Type B pancreatic cell (in vitro differentiated cells): ENCODE measurements at places on chromosomes 2 and 18.

DNA sequence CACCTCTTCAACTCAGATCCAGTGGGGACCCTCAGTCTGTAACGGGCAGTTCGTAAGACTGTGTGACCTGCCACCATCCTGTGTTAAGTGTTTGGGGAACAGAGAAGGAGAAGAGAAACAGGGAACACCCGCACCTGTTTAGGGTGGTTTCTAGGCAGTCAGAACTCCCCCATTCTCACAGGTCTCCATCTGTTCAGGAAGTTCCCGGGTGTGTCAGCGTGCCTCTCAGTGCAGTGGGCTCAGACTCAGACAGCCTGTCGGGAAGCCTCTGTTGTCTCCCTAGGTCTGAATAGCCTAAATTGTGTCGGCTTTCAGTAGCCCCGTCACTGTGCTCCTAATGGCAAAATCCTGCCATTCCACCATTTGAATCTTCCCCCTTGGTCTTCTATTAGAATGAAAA lies 256.6 kb downstream of the LOXHD1 start:
- no peak for DNase-seq

DNA sequence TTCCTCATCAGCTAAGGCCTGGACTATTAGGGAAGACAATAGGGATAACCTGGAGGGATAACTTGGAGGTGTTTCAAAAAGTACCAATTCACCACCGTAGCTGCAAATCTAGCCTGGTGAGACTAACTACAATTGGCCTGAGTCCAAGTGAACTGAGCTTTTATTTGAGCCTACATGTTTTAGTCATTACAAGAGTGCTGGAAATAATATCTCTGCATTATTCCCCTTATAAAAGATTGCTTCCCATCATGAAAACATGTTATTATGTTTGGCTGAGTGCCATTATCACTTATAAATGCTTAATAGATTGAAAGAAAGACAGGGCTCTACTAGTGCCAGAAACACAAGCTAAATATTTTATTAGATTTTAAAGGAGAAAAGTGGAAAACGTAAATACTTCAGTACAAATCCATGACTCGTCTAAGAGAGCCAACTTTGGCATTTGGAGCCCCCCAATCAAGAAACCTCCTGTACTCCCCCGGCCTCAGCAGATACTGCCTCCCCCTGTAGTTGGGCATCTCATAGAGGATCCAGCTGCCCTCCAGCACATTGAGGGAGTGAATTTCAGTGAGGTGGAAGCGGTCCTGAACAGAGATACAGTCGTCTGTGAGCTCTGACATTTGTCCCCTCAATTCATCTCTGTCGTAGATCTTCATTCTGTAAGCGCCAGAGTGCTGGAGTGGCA lies 3.6 kb downstream of the CRYGB start:
- no peak for DNase-seq

DNA sequence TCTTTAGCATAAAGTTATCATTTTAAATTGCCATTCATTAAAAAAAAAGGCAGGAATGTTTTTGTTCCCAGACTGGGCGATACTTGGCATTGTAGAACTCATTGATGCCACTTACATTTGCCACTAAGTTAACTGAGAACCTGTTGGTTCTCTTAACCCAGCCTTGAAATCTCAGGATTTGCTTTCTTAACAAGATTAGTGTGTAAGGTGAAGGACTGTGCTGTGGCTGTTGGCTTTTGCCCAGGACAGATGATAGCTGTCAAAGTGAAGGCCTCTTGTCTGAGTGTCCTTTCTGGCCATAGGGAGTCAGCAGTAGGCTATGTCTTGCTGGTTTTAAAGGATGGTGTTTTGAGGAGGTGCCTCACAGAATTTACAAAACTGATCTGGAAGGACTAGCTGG lies 2.6 kb downstream of the DPYSL5 start:
- no peak for DNase-seq

GRCh38 chr2:85355521-85355920 lies 952 bp downstream of the ELMOD3 start:
- DNase-seq: no peak

DNA sequence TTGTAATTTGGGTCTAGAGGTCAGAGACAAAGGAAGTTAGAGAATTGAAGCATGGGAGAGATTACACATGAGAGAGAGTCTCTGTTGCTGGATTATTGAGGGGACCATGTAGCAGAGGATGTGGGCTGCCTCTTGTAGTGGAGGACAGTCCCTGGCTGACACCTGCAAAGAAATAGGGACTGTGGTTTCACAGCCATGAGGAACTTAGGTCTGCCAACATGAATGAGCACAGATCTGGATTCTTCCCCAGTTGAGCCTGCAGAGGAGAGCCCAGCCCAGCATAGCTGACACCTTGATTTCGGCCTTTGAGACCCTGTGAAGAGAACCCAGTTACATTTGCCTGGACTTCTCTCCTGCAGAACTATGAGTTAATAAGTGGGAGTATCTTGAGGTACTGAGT lies 179.5 kb upstream of the TWIST2 start:
- DNase-seq: peak; percentile 15

DNA sequence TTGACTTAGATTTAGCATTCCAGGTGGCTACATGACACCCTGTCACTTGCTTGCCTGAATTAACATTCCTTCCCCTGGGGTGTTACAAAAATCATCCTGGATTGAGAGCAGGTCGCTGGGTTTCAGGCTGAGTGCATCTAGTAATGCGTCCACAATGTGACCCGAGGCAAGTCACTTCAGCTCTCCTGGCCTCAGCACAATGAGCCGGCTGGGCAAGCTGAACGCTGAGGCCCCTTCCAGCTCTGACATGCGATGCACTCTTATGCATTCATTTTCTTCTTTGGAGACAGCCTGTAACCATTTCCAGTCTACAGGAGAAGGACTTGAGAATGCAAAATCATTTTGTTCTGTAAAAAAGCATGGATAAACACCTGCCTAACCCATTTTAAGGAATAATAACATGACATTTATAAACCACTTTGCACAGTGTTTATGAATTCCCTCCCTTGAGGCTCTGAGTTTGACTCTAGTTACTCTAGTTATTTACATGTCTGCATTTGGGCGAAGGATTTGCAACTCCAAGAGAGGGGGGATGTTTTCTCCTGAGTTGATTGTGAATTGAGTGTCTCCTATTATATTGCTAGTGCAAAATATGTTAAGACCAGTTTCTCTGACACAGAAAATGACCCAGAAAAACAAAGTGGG lies 63.0 kb upstream of the CPO start:
- no peak for DNase-seq

DNA sequence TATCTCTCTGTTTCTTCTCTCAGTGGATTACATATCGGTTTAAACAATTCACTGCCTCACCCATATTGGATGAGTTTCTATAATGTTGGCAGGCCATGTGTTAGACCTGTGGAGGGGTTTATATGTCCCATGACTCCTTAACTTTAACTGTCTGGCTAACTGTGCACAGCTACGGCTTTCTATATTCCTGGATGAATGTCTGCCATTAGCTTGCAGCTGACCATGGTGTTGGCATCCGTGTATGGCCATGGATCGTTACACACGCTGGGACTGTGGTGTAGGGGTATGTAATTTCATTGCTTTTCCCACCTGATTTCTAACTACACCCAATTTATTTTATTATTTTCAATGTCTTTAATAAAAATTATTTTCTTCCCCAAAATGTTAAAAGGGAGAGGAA lies 3.3 kb upstream of the TANC1 start:
- no peak for DNase-seq

- DNase-seq: no peak
Measured at GRCh38 chr2:3731829-3732228, 28.5 kb downstream of the DCDC2C start.

- no peak for DNase-seq
Measured at GRCh38 chr2:171747371-171747770, 60.1 kb downstream of the DYNC1I2 start.

GRCh38 chr2:171004363-171004762 lies 75.3 kb downstream of the GORASP2 start:
- no peak for DNase-seq

DNA sequence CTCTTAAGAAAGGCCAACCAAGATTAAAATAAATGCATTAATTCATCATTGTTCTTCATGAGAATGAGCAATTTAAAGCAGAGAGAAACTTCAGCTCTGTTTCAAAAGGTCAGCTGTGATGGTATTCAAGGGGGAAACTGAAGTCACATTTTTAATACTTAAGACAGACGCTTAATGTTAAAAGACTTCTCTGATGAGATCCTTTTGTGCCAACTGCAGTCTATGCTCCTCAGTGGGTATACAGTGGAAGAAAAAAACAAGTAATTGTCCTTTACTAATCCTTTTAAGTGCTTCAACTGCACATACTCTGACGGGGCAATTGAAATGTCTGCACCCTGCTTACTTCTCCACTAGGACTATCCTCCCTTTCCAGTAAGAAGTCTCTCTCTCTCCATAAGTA lies 309.7 kb downstream of the GULP1 start:
- no peak for DNase-seq

DNA sequence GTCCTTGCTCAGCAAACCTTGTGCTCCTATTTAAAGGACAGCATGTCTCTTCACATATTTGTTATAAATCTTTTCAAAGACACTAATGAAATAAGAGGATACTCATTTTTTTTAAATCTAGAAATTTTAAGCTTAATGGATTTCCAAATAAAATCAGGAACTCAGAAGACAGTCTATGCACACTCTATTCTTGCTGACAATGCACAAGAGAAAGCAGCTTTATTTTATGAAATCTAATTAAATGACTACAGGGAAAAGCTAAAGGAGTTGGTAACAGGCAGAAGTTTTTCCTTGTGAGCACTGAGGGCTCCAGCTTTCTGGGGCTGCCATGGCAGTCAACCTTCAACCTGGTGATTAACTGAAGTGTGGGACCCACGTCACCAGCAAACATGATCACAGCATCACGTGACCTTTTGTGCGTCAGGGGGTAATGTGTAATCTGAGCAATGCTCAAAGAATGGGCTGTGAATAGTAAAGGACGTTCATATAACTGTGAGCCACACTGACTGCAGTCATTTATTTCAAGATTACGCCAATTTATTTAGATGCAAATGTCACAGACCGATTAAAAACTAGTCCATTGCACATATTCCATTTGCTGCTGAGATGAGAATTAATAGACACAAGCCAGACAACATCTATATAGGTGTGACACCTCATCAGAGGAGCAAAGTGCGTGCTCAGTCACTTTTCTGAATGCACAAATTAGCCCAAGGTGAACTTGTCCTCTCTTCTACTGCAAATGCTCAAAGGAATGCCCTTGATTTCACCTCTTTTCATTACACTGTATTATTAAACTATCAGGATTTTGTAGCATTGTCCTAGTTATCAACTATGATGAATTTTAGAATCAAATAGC lies 11.6 kb upstream of the DNER start:
- DNase-seq: no peak

DNA sequence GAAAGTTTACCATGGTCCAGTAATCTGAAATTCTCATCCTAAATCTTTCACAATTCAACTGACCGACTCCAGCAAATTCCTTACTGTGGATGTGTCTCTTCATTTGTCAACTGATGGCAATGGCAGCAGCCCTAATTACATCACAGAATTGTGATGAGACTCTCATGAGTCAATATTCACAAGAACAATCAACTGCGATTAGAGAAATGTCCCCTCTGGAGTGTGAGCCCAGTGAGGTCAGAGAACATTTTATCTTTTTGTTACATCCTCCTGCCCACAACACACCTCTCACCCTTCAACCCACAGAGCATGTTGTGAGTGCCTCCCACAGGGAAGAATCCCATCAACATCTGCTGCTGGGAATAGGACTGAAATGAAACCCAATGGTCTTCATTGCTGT lies 73.6 kb downstream of the CD226 start:
- DNase-seq: no peak

GRCh38 chr18:75277610-75277928 lies 67.0 kb downstream of the TSHZ1 start:
- no peak for DNase-seq

DNA sequence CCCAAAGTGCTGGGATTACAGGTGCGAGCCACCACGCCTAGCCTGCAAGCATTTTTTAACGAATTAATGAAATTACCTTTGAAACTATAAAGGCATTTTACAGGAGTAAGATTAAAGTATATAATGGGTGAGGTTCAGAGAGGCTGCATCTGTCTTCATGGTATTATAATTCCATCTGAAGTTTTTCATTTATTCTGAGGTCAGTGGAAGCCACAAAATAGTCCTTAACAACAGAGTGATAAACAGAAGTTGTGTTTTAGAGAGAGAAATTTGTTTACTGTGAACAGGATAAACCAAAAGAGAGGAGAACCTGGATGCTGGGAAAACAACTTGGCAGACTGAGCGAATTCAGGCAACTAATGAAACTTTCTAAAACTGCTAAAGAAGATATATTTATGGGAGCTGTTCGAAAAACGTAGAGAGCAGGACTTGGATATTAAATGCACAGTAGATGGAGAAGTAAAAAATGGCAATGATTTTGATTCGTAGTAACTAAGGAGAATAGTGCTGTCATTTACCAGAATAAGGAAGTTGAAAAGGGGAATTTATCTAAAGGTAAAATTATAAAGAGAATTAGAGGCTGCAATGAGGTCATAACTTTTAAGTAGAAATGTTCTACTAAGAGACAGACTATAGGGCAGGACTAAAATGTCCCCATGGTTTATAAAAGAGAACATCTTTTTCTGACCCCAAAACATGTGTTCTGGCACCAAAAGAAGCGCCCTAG lies 37.9 kb upstream of the ITGA4 start:
- DNase-seq: no peak

- DNase-seq: no peak
Measured at GRCh38 chr2:45285311-45285710, 276.1 kb upstream of the SIX2 start.

DNA sequence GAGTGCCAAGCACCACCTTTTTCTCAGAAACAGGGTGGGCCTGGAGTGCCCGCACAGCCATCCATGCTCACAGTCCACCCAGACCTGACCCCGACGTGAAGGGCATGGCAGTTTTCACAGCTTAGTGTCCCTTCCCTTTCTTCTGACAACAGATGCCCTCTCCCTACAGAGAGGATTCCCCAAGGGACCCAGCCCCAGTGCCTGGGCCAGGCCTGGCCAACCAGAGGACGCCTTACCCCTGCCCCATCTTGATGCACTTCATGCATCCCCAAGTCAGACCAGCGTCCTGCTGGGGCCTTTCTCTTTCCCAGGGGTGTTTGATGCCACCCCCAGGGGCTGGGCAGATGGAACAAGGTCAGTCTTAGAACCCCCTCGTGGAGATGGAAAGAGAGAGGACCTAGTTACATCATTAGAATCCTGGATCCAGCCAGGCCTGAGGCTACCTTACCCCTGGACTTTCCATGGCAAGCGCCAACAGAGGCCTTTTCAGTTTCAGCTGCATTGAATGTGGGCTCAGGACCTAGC lies 3.8 kb downstream of the ANKMY1 start:
- DNase-seq: peak; percentile 62
